ENCODE measurements at places on chromosomes 4 and X.

DNA sequence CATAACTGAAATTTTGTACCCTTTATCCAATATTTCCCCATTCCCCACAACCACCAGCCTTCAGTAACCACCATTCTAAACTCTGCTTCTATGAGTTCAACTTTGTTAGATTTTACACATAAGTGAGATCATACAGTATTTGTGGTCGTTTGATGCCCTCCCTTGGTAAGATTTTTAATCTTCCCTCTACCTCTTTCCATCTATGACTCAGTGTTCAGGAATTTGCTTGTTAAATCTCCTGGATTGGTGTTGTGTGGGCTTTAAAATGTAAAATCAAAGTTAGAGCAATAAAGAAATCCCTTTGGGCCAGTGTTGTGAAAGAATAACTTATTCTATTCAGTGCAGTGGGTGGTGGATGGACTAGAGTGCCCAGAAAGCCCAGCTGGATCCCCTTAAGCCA, 37.4 kb downstream of the SLC16A2 start:
- no peak for DNase-seq

DNA sequence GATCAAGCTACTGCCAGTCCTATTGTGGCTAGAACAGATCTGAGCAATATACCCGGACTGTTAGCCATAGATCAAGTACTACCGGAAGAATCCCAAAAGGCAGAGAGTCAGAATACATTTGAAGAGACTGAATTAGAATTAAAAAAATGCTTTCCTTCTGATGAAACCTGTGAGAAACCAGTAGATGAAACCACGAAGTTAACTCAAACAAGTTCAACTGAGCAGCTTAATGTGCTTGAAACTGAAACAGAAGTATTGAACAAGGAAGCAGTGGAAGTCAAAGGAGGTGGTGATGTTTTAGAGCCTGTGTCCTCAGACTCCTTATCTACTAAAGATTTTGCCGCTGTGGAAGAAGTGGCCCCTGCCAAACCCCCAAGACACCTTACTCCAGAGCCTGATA, 46.8 kb downstream of the WDR44 start:
- DNase-seq: no peak

DNA sequence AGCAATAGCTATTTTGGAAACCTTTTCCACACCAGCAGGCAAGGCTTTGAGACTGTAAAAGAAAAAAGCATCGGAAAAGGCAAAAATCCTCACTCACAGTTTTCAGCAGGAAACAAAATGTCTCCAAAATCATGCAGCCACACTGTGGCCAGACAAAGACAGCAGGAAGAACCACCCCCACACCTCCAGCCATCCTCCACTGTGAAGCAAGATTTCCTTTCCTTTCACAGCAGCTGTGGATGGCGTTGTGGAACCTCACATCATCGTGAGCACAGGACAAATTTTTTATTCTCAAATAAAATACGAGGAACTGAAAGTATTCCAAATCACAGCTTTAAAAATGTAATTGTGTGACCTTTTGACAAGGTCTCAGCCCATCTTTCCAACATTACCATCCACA, 351.7 kb upstream of the NOCT start:
- no peak for DNase-seq

- no peak for DNase-seq
Measured at GRCh38 chr4:63325140-63325539, 1084.1 kb downstream of the TECRL start.

GRCh38 chr4:108431986-108432385, 188.4 kb upstream of the RPL34 start:
- no peak for DNase-seq
